ENCODE measurements at places on chromosomes 5 and 9.
A peak's percentile ranks its signal among the peaks of the same experiment; 100 is the strongest.

GRCh38 chr9:133202688-133203453 is 6.2 kb downstream of the OBP2B start:
- no peak overlapping the region for H3K4me3 ChIP-seq
- H3K27me3 ChIP-seq, result peaks cover 83% of the 10 kb centered on the region
- no peak for ATAC-seq
- no peak overlapping the region for H3K27ac ChIP-seq
- H3K4me1 ChIP-seq, result no peaks in the 10 kb centered on the region
- H3K36me3 ChIP-seq, result no peaks in the 10 kb centered on the region

DNA sequence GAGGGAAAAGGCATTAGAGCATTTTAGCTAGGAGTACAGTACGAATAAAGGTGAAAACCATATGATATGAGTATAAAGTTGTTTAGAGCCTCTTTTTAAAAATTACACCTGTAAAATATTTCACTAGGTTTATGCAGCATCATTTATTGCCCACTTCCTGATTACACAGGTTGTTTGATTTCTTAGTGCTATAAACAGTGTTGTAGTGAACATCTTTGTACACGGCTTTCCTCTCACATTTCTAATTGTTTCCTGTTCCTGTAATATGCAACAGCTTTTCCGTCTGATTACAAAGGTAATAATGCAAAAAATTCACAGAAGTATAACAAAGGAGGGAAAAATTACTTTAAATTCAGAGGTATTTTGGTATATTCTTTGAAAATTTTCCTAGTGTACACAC is 13.0 kb downstream of the STOM start:
- H3K36me3 ChIP-seq, result peaks cover 7% of the 10 kb centered on the region
- H3K27me3 ChIP-seq, result no peaks in the 10 kb centered on the region
- H3K27ac ChIP-seq, result peak overlapping the region; percentile 97
- ATAC-seq, result no peak

- H3K27me3 ChIP-seq, result no peaks in the 10 kb centered on the region
- H3K4me1 ChIP-seq, result no peaks in the 10 kb centered on the region
- H3K36me3 ChIP-seq, result no peaks in the 10 kb centered on the region
- no peak overlapping the region for H3K4me3 ChIP-seq
- no peak overlapping the region for H3K27ac ChIP-seq
These were observed 136.9 kb upstream of the FBN2 start for GRCh38 chr5:128674837-128675446.

DNA sequence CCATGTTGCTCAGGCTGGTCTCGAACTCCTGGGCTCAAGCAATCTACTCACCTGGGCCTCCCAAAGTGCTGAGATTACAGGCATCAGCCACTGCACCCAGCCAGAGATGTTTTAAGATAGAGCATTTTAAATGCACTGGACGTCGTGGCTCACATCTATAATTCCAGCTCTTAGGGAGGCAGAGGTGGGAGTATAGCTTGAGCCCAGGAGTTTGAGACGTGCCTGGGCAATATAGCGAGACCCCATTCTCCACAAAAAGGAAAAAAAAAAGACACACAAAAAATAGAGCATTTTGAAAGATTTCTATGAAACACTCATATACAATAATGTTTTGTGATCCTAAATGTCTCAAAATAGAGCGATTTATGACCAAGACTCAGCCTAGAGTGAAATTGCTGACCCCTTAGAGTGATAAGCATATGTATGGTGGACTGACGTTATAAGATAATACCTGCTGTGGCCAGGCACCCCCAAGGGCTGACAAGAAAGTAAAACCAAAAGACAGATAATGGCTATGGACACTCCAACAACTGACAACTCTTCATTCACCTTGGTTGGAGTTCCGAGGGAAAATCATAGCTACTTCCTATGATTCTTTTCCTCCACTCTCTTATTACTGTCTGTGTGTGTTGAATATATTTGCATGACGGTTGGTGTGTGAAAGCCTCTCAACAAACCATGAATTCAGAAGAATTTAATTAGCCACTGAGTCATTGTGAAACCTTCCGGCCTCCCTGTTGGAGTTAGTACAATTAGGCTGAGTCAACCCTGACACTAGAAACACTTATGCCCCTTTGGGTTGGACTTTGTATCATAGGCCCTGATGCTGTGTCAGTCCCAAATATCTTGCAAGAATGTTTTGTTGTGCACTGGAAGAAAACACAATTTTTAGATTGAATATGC is 526.5 kb upstream of the NUDT12 start:
- ATAC-seq, result no peak
- no peaks in the 10 kb centered on the region for H3K36me3 ChIP-seq
- H3K4me3 ChIP-seq, result no peak overlapping the region
- no peaks in the 10 kb centered on the region for H3K27me3 ChIP-seq
- H3K27ac ChIP-seq, result no peak overlapping the region

DNA sequence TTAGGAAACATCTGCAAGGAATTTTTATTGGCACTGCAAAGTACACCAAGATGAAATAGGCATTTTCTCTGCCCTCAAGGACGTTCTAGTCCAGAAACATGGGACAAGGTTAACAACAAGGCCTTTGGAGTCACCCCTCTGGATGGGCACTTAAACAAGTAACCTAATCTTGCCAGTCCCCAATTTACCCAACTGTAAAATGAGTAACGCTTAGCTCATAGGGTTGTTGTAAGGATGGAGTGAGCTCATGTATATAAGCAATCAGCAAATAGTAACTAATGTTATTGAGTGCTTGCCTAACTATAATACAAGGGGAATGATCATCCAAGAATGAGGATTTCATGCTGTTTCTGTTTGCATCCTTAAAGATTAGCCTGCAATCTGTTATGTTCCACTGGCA is 189.3 kb downstream of the PAPPA start:
- H3K27me3 ChIP-seq, result peaks cover 6% of the 10 kb centered on the region
- ATAC-seq, result no peak
- H3K36me3 ChIP-seq, result no peaks in the 10 kb centered on the region
- H3K27ac ChIP-seq, result no peak overlapping the region
- no peaks in the 10 kb centered on the region for H3K4me1 ChIP-seq
